ENCODE measurements at places on chromosomes 16 and 17. TPM values are rescaled to one million over a fixed set of nuclear protein-coding genes. Genes with fewer than 3 reads are reported as not detected.

Gene KIF2B
- not detected for total RNA-seq

Gene TBC1D3I
- total RNA-seq: not detected

Gene RGS9
- 38.8 TPM for total RNA-seq

DNA sequence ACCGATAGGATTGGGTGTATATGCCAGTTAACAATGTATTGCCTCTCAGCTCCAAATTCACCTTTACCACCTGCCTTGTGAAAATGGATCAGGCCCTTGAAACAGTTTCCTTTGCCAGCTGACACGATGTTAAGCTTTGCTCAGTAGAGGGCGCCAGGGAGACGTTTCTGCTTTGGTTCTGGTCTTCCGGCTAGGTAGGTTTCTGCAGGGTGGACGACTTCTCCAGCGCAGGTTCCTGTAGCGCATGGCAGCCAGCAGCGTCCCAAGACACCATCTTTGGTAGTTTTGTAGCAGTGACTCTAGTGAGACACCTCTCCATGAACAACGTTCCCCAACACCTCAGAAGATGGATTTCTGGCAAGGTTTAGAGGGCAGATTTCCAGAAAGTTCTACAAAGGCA is 24.0 kb downstream of the SYCE1L start:
- DNase-seq: no peak

GRCh38 chr16:27226476-27226875 is 23.1 kb downstream of the KDM8 start:
- DNase-seq: no peak

All from Caki2 (cell line).